ENCODE measurements at places on chromosomes 1 and 21.
A peak's percentile ranks its signal among the peaks of the same experiment; 100 is the strongest.

GRCh38 chr21:37700641-37701202 is 215.5 kb downstream of the KCNJ6 start:
- DNase-seq: peak; percentile 73

DNA sequence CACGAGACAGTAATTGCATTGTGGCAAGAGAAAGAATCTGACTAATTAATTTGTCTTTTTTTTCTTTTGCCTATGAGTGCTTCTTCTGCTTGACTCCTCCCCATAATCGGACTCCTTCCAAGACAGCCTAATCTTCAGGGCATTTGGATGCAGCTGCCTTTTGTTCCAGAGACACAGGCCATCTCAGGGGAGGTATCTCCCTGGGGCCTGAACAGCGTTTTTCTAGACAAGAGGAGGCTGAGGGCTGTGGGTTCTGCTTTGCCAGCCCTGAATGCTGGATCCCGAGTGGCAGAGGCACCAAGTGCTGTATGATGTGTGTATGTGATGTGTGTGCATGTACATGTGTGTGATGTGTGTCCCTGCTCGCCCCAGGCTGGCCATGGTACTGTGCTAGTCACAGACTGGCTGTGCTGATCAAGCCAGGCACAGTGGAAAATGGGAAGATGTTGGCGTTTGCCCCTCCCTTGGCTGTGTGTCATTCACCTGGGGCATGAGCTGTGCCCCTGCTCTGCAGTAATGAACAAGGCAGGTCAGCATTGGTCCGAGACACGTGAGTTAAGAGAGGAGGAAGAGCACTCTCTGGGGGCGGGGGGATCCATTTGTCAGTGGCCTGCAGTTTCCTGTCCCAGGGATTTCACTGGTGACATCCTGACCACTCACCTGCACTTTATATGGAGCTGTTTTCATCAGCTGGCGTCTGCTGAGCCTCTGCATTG is 77.2 kb downstream of the ADARB1 start:
- DNase-seq: no peak

DNA sequence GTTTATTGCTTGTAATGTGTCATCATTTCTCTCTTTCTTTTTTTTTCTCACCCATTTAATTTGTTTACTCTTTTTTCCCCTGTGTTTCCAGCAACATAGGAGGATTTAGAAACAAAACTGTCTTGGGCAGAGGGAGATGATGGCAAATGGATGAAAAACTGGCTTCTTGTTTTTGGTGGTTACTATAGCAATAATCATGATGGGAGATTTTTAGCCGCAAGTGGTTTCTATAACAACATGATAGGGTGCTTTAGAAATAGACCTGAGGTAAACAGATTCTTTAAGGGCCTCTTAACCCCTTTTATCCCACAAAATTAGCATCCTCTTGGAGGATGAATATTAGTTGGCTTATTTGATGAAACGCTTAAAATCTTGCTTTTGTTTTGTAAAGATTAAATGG is 51.6 kb downstream of the CRB1 start:
- no peak for DNase-seq

DNA sequence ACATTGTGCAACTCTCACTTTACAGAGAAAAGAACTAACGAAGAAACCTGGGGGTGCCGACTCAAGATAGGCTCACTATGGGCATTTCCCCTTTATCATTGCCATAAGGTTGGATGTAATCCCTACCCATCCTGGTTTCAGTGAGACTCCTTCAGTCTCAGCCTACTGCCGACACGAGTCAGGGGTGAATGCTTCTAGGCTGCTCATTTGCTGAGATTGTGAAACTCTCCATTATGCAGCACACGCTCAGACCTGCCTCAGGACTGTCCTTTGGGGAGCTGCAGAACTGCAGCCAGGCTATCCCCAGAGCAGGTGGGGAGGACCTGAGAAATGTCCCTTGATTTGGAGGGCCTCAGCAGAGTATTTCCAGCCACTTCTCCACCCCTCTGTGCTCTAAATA is 22.2 kb downstream of the TSHB start:
- DNase-seq: no peak

DNA sequence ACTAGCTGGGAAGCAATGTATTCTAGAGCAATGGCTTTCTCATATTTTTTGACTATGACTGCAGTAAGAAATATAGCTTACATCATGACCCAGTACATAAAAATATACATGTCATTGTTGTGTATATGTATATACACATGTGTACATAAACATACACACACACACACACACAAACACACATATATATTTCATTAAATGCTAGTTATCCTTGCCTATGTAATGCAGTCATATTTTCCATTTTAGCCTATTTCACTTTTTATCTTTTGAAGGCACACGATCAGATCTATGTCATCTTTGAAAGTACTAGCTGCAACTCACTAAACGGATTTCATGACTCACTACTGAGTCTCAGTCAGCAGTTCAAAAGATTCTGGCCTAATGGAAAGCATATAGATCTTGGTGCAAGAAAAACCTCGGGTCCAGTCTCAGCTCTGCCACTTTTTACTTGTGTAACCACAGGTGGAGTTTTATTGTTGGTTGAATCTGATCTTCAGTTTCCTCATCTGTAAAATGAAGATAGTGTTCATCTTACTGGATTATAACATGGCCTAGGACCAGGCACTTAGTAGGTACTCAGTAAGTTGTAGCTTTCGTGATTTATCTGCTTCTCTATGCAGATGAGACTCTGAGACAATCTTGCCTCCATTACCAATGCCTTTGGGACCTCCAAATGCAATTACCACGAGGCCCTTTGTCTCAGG is 325.6 kb downstream of the RRAGC start:
- no peak for DNase-seq

DNA sequence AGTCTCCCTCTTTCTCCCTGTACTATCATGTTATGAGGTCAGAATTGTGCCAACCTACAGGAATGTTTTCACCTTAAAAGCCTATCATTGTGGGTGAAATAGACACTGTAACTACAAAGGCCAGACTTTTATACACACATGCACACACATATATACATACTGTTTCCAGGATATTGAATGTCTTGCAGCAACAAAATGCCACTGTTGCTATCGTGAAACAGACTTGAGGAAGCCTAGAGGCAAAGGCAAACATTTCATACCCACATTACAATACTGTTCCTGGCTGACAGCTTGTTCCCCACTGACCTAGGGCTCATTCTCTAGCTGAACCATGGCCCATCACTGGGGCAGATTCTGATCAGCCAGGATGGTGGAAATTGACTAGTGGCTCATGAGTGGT is 125.1 kb upstream of the DUSP10 start:
- no peak for DNase-seq

GRCh38 chr21:29228306-29228705 is 70.4 kb upstream of the BACH1 start:
- no peak for DNase-seq

DNA sequence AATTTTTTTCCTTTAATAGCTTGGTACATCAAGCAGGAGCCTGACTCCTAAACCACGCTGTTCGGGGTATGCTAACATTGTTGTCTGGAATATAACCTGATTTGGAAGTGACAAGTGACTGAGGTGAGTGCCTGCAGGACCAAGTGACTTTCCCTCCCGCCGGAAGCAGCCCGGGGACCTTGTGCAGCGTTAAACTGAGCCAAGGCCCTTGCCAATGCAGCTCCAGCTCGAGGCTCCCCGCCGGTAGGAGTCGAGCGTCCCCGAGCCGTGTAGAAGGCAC is 716 bp upstream of the MTARC1 start:
- DNase-seq: no peak

DNA sequence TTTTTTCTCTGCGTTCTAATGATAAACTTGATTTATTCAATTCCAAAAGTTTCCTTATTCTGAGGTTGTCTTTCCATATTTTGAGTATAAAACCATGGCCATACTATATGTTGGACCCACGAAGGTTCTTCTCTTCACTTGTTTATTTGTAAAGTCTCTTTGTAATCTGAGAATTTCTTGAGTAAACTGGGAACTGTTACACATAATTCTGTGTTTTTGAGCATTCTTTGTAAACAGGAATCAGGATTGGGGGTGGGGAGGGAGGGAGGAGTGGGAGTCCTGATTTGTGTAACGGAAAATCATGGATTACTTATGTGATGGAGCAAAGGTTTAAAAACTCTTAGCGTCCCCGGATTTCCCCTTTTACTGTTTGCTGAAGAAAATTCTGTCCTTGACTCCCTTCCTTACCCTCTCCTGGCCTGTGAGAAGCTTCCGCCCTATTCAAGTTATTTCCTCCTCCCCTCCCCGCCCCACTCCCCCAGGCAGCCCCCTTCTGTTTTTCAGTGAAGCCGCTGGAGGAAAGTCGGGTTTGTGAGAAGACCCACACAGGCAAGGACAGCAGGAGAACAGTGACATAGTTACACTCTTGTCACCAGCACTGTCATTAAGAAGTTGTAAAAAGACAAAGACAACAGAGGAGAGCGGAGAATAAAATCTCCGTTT is 6.4 kb upstream of the NBPF11 start:
- DNase-seq: no peak

- DNase-seq: no peak
Measured at GRCh38 chr1:156167536-156167935, 14.2 kb downstream of the SEMA4A start.

DNA sequence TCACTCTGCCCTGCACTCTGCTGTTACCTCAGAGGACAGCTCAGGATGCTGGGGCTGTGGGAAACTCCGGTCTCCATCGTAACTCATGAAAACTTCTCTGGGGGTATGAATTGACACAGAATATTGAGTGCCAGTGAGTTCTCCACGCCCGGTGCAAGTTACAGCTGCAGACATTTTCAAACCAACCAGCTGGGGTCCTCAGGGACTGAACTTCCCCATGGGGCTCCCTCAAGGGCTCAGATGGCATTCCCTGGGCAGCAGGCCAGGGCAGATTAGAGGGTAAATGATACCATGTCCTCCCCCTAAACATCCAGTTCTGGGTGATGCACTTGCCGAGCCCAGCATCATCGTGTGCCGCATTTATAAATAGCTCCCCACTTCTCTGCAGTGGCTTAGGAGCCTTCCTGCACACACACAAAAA is 27.8 kb upstream of the CCSAP start:
- DNase-seq: peak; percentile 87

DNA sequence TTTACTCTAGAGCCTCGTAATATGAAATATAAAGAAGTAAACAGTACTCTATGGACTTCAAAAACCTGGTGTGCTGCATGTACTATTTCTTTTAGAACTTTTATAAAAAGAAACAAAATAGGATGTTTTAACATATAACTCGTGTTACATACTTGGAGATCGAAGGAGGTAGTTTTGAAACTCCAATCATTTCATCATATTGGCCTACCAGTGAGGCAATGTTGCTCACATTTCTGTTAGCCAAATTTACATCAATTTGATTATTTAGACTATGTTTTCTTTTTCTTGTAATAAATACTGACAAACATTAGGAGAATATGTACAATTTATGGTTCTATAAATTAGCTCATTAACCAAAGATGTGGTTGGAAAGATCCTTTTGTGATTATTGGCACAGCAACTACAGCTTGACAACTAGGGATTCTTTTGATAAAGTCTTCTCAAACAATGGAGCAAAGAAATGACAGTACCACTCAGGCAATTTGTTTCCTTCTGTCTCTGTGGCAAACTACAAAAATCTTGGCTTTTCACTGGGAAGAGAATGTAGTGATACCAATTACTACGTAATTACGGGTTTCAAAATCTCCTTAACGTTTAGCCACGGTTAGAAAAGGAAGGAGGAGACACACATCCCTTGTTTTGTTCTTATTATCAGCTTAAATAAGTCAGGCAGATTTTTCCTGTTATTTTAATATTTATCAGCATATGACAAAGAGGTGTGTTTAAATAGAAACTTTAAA is 266.6 kb upstream of the SGIP1 start:
- DNase-seq: no peak

GRCh38 chr1:216607067-216607697 is 116.0 kb downstream of the ESRRG start:
- DNase-seq: no peak

DNA sequence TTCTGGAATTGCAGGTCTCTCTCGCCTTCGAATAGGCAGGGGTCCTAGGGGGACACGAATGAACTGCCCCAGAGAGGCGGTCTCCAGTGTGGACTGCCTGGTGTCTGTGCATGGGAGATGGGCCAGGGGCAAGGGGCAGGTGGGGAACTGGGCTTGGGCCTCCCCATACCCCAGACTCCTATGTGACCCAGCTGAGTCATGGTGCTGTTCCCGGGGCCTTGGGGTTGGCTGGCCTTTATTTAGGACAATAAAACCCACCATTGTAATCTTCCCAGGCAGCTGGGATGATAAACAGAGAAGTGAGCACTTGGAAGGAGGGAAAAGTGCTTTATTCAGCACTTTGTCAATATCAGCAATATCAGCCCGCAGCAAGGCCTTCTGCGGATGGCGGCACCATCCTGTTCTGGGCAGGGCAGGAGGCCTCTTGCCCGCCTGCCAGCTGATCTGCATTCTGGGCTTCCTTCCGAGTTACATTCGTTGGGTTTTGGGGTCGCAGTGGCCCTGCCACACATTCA is 209.0 kb upstream of the TMEM51 start:
- peak; percentile 63 for DNase-seq

DNA sequence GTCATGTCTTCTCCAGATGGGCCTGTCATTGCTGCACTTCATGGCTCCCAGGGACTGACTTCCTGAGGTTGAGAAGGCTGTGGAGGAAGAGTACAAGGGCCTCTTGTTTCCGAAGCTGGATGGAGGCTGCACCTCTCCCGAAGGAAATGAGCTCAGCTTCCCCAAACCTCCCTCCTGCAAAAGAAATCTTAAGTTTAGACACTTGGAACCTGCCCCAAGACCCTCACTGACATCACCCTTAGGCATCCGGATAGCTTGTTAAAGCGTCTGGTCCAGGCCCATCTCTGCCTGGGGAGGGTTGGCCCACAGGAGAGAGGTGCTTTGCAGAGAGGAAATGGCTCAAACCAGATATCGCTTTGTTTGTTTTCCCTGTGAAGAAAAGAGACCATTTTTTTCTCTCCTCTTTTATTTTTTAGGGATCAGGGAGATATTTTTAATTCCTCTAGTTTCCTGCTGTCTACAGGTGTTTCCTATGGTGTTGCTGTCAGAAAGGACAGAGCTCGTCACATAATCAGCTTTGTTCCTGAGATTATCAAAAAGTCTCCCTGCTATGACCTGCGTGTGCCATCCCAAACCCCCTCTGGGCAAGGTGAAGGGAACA is 25.0 kb downstream of the RCSD1 start:
- peak; percentile 57 for DNase-seq

- DNase-seq: peak; percentile 83
Measured at GRCh38 chr1:47644212-47644573, 206.3 kb downstream of the FOXD2 start.

GRCh38 chr1:211764701-211765100 is 65.9 kb downstream of the LPGAT1 start:
- DNase-seq: no peak

GRCh38 chr1:219659684-219660083 is 46.8 kb upstream of the ZC3H11B start:
- DNase-seq: peak; percentile 64

DNA sequence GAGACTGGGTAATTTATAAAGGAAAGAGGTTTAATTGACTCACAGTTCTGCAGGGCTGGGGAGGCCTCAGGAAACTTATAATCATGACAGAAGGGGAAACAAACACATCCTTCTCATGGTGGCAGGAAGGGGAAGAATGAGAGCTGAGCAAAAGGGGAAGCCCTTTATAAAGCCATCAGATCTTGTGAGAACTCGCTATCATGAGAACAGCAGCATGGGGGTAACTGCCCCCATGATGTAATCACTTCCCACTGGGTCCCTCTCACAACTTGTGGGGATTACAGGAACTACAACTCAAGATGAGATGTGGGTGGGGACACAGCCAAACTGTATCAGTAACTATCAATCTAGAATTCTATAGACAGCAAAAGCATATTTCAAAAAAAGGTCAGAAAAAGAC is 64.7 kb upstream of the ACTRT2 start:
- no peak for DNase-seq

GRCh38 chr1:14987829-14988603 is 165.5 kb upstream of the TMEM51 start:
- DNase-seq: peak; percentile 96

- peak; percentile 71 for DNase-seq
Measured at GRCh38 chr1:217078078-217078690, 355.0 kb upstream of the ESRRG start.

Measured in tongue (tissue), 3 donors.